ENCODE measurements at places on chromosomes 2 and 18. TPM values are rescaled to one million over a fixed set of nuclear protein-coding genes. Genes with fewer than 3 reads are reported as not detected.
A peak's percentile ranks its signal among the peaks of the same experiment; 100 is the strongest.

DNA sequence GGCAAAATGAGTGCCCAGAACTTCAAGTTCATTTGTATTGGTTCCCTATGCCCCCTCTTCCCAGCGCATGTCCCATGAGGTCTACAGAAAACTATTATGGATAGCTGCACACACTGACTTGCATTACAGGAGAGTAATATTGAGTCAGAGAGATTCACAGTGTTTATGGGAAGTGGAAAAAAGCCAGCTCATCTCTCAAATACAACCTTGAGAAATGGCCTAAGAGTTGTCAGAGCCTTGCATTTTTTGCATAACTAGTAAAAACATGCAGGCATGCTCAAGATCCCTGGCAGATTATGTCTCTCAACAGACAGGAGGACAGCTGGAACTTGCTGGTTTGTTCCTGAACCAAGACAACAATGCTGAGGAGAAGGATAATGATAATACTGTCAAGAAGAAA is 1292.8 kb downstream of the DSC3 start:
- DNase-seq: no peak
- H3K27me3 ChIP-seq: no peaks in the 10 kb centered on the region
- no peaks in the 10 kb centered on the region for H3K4me1 ChIP-seq
- no peak overlapping the region for H3K4me3 ChIP-seq

DNA sequence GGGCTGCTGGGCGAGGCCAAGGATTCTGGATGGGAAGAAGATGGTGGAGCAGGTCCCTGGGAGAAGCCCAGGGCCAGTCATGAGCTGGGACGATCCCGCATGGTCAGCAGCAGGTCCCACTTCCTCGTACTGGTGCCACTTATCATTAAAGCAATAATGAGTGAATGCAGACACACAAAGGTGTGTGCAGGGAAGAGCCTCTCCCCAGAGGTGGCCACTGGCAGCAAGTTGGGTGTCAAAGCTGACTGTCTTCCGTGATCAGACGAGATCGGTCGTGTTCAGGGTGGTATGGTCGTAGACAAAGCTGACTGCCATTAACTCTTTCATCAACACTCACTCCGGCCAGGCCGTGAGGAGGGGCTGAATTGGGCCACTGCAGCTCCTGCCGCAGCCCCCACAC is 10.3 kb upstream of the ARHGEF4 start:
- H3K4me3 ChIP-seq: no peak overlapping the region
- no peaks in the 10 kb centered on the region for H3K27me3 ChIP-seq
- no peaks in the 10 kb centered on the region for H3K4me1 ChIP-seq
- no peak for DNase-seq

- no peaks in the 10 kb centered on the region for H3K27me3 ChIP-seq
- H3K4me3 ChIP-seq: no peak overlapping the region
- H3K27ac ChIP-seq: no peak overlapping the region
- no peaks in the 10 kb centered on the region for H3K4me1 ChIP-seq
- DNase-seq: no peak
Measured at GRCh38 chr18:26700201-26700600, 151.8 kb upstream of the KCTD1 start.

GRCh38 chr2:83081826-83082690 is 1377.0 kb downstream of the SUCLG1 start:
- H3K4me1 ChIP-seq: no peaks in the 10 kb centered on the region
- no peaks in the 10 kb centered on the region for H3K36me3 ChIP-seq
- no peak for DNase-seq

GRCh38 chr2:176149481-176149938 is 1.8 kb upstream of the HOXD4 start:
- no peaks in the 10 kb centered on the region for H3K4me1 ChIP-seq
- no peak overlapping the region for H3K4me3 ChIP-seq
- DNase-seq: no peak
- no peak overlapping the region for H3K27ac ChIP-seq
- no peaks in the 10 kb centered on the region for H3K36me3 ChIP-seq

DNA sequence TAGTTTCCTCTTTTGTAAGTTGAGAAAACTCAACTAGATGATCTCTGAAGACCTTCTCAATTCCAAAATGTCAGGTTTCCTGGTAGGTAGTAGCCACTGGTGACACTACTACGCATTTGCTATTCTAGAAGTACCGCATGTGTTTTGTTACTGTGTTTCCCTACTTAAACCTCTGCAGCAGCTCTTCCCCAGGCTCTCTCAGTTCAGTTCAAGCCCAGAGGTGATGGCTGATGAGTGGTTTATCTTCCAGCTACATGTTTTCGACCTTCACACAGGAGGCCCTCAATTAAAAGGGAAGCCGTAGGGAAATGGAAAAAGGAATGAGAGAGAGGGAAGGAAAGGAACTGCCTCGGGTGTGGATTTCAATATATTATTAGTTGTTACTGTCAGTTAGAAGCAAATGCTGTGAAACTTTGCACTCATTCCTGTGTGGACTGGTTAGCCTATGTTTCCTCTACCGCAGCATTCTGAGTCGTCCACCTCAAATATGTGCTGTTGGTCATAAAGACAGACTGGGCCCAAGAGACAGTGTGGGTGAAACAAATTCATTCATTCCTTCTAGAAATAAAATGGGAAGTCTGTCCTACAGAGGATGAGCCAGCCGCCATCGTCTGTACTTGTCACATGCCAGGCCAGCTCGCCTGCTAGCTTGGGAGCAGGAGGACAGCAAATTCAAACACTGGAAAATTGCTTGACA is 455.2 kb upstream of the RAB12 start:
- no peak overlapping the region for H3K4me3 ChIP-seq
- no peaks in the 10 kb centered on the region for H3K27me3 ChIP-seq
- H3K27ac ChIP-seq: no peak overlapping the region
- DNase-seq: no peak
- H3K4me1 ChIP-seq: no peaks in the 10 kb centered on the region

- no peak for DNase-seq
- no peaks in the 10 kb centered on the region for H3K36me3 ChIP-seq
- H3K27me3 ChIP-seq: no peaks in the 10 kb centered on the region
- H3K4me3 ChIP-seq: no peak overlapping the region
- H3K27ac ChIP-seq: no peak overlapping the region
- no peaks in the 10 kb centered on the region for H3K4me1 ChIP-seq
Measured at GRCh38 chr2:2831633-2832032, 500.6 kb upstream of the MYT1L start.

DNA sequence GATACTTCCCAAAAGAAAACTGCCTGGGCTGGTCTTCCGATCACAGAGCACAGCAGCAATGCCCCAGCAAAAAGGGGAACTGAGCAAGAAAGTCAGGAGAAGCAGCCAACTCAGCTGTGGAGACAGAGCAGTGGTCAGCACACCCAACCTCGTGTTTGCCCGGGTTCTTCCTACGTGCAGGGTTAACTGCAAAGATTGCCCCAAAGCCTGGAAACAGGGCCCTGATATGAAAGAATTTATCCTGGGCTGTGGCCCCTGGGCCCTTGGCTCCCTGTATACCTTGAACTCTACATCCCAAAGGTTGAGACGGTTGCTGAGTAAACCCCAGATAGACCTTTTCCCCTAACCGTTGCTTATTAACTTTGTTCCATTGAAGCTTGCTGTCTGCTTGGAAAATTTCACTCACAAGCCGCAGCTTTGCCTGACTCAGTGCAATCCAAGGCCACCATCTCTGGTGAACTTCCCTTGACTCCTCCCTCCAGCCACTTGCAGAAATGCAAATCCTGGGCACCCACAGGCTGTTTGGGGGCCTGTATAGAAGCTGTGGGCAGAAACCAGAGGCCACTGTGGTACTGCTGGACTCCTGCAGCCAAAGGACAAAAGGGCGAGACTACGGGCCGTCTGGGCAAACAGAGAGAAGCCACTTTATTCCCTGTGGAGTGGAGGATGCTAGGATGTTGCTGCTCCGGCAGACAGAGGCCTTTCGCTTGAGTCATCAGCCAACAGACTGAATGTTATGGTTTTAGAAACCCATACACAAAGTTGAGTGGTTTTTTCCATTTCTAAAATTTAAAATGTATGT is 18.2 kb downstream of the NRP2 start:
- no peak overlapping the region for H3K4me3 ChIP-seq
- H3K4me1 ChIP-seq: peaks cover 19% of the 10 kb centered on the region
- H3K27ac ChIP-seq: peak overlapping the region; percentile 21
- H3K27me3 ChIP-seq: no peaks in the 10 kb centered on the region
- no peak for DNase-seq
- no peaks in the 10 kb centered on the region for H3K36me3 ChIP-seq

GRCh38 chr2:60440767-60441163 is 112.7 kb downstream of the BCL11A start:
- H3K4me1 ChIP-seq: peaks cover 3% of the 10 kb centered on the region
- no peak overlapping the region for H3K27ac ChIP-seq
- no peaks in the 10 kb centered on the region for H3K27me3 ChIP-seq
- no peaks in the 10 kb centered on the region for H3K36me3 ChIP-seq
- no peak overlapping the region for H3K4me3 ChIP-seq
- DNase-seq: no peak

- DNase-seq: no peak
- no peak overlapping the region for H3K27ac ChIP-seq
- H3K27me3 ChIP-seq: no peaks in the 10 kb centered on the region
- no peaks in the 10 kb centered on the region for H3K4me1 ChIP-seq
- H3K36me3 ChIP-seq: no peaks in the 10 kb centered on the region
Measured at GRCh38 chr18:45528712-45529336, 86.5 kb upstream of the SLC14A2 start.

- H3K36me3 ChIP-seq: no peaks in the 10 kb centered on the region
- peaks cover 51% of the 10 kb centered on the region for H3K4me1 ChIP-seq
- H3K27me3 ChIP-seq: no peaks in the 10 kb centered on the region
Measured at GRCh38 chr18:63260380-63260754, 59.2 kb downstream of the BCL2 start.

DNA sequence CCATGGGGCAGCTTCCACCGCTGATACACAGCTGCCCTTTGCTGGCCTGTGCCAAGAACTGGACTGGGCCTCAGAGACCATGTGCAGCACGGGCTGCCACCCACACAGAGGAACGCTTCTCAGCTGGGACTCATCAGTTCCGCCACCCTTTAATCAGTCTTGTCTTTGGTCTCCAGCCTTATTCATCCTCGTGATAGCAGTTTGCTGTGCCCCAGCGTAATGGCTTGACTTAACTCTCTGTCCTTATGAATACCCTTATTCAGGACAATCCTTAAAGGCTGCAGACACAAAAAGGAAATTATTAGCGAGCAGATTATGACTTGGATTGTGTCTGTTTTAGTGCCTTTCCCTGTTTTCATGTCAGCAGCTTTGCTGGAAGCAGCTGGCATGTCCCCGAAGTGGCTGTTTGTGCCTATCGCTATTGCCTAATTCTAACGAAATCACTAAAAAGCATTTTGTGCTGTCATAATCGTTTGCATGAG is 108.9 kb upstream of the DAPL1 start:
- no peaks in the 10 kb centered on the region for H3K36me3 ChIP-seq
- DNase-seq: no peak
- no peaks in the 10 kb centered on the region for H3K4me1 ChIP-seq
- H3K4me3 ChIP-seq: no peak overlapping the region
- no peaks in the 10 kb centered on the region for H3K27me3 ChIP-seq
- no peak overlapping the region for H3K27ac ChIP-seq

DLX1 gene
- total RNA-seq: not detected

KANSL3 gene
- 49.4 TPM for total RNA-seq

SLC23A3 gene
- total RNA-seq: not detected

KCNK3 gene
- 11.6 TPM for total RNA-seq

LOXHD1 gene
- not detected for total RNA-seq

CREG2 gene
- not detected for total RNA-seq

CRYGC gene
- total RNA-seq: not detected

LRRC30 gene
- total RNA-seq: 2.1 TPM

ANKRD30BL gene
- not detected for total RNA-seq

ANKRD12 gene
- 34.5 TPM for total RNA-seq

POTEF gene
- not detected for total RNA-seq

GREB1L gene
- total RNA-seq: 7.6 TPM

Data from gastrocnemius medialis (tissue), 4 donors.